Gastroesophageal sphincter (tissue), 4 donors: ENCODE measurements at places on chromosomes 5 and 9.

DNA sequence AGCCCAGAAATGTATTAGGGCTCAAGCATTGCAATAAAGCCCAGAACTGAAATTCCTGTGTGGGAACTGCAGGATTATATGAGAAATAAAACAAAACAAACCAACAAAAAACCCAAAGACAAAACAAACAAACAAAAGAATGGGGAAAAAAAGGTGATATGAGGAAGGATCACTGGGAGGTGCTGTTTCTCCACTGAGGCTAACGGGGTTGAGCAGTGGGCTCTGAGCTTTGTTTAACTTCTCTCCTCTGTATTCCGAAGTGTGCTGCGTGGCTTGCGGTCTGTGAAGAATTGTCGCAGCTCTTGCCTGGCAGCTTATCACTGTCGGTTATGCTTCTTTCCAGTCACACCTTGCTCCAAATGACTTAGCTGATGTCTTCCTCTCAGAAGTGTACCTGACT lies 106.3 kb downstream of the TENT4A start:
- H3K4me1 ChIP-seq, result no peaks in the 10 kb centered on the region
- peaks cover 51% of the 10 kb centered on the region for H3K27me3 ChIP-seq

- no peaks in the 10 kb centered on the region for H3K4me1 ChIP-seq
- no peak for ATAC-seq
- H3K27ac ChIP-seq, result no peak overlapping the region
- no peaks in the 10 kb centered on the region for H3K36me3 ChIP-seq
Measured at GRCh38 chr5:80117446-80117845, 82.3 kb downstream of the THBS4 start.

GRCh38 chr9:4296217-4296616 lies 3.7 kb downstream of the GLIS3 start:
- no peak overlapping the region for H3K27ac ChIP-seq
- no peaks in the 10 kb centered on the region for H3K36me3 ChIP-seq
- ATAC-seq, result no peak
- no peak overlapping the region for H3K4me3 ChIP-seq

GRCh38 chr9:135500071-135500524 lies 384 bp upstream of the MRPS2 start:
- H3K27ac ChIP-seq, result peak overlapping the region; percentile 86
- H3K27me3 ChIP-seq, result no peaks in the 10 kb centered on the region
- peaks cover 40% of the 10 kb centered on the region for H3K4me1 ChIP-seq
- peak; percentile 38 for ATAC-seq
- H3K36me3 ChIP-seq, result no peaks in the 10 kb centered on the region

- no peaks in the 10 kb centered on the region for H3K36me3 ChIP-seq
- no peaks in the 10 kb centered on the region for H3K4me1 ChIP-seq
- no peak for ATAC-seq
- no peak overlapping the region for H3K27ac ChIP-seq
- no peaks in the 10 kb centered on the region for H3K27me3 ChIP-seq
Measured at GRCh38 chr9:125613141-125613540, 93.9 kb downstream of the MAPKAP1 start.

- peak; percentile 41 for ATAC-seq
- H3K27ac ChIP-seq, result peak overlapping the region; percentile 94
- H3K4me1 ChIP-seq, result no peaks in the 10 kb centered on the region
- H3K4me3 ChIP-seq, result peak overlapping the region; percentile 68
Measured at GRCh38 chr9:98944734-98945074, 997 bp downstream of the COL15A1 start.

- H3K36me3 ChIP-seq, result no peaks in the 10 kb centered on the region
- no peak overlapping the region for H3K4me3 ChIP-seq
- H3K4me1 ChIP-seq, result peaks cover 35% of the 10 kb centered on the region
- ATAC-seq, result peak; percentile 27
- no peak overlapping the region for H3K27ac ChIP-seq
- H3K27me3 ChIP-seq, result no peaks in the 10 kb centered on the region
Measured at GRCh38 chr5:91098541-91098940, 284.6 kb downstream of the ARRDC3 start.

GRCh38 chr5:135450952-135451351 lies 1.2 kb downstream of the TIFAB start:
- H3K4me1 ChIP-seq, result no peaks in the 10 kb centered on the region
- H3K4me3 ChIP-seq, result no peak overlapping the region
- no peaks in the 10 kb centered on the region for H3K36me3 ChIP-seq
- no peak overlapping the region for H3K27ac ChIP-seq

- no peaks in the 10 kb centered on the region for H3K4me1 ChIP-seq
- no peaks in the 10 kb centered on the region for H3K36me3 ChIP-seq
- H3K27ac ChIP-seq, result no peak overlapping the region
- H3K27me3 ChIP-seq, result no peaks in the 10 kb centered on the region
Measured at GRCh38 chr5:89117124-89117644, 234.2 kb upstream of the MEF2C start.

GRCh38 chr5:41858890-41859289 lies 11.3 kb downstream of the OXCT1 start:
- ATAC-seq, result no peak
- H3K27me3 ChIP-seq, result no peaks in the 10 kb centered on the region
- no peaks in the 10 kb centered on the region for H3K4me1 ChIP-seq
- no peak overlapping the region for H3K27ac ChIP-seq

- no peak overlapping the region for H3K27ac ChIP-seq
- ATAC-seq, result no peak
- H3K27me3 ChIP-seq, result no peaks in the 10 kb centered on the region
Measured at GRCh38 chr9:77556396-77556795, 91.7 kb downstream of the GNA14 start.

DNA sequence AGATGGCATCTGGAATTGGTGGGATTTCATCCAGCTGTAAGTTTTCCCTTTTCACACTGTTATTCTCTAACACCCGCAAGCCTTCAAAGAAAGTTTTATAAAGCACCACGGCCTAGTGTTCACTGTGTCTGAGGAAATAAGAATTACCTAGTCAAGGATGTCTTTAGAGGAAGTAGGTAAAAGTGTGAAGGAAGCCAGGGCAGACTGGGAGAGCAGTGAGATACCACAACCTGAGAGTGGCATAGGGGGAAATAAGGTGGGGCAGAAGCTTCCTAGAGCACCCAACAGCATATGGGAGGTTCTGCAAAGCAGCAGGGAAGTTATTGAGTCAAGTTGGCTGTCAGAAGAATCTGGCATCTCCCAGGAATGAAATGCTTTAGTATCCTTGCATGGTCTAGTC lies 241.2 kb downstream of the CETN3 start:
- H3K4me3 ChIP-seq, result no peak overlapping the region
- H3K27ac ChIP-seq, result no peak overlapping the region
- H3K36me3 ChIP-seq, result no peaks in the 10 kb centered on the region
- peaks cover 24% of the 10 kb centered on the region for H3K4me1 ChIP-seq
- H3K27me3 ChIP-seq, result no peaks in the 10 kb centered on the region
- ATAC-seq, result no peak

- H3K36me3 ChIP-seq, result no peaks in the 10 kb centered on the region
- ATAC-seq, result no peak
- H3K4me3 ChIP-seq, result no peak overlapping the region
- H3K4me1 ChIP-seq, result no peaks in the 10 kb centered on the region
Measured at GRCh38 chr5:31378838-31379237, 153.1 kb downstream of the DROSHA start.

GRCh38 chr5:173488144-173488543 lies 128.3 kb downstream of the BOD1 start:
- no peak overlapping the region for H3K27ac ChIP-seq
- ATAC-seq, result no peak
- no peak overlapping the region for H3K4me3 ChIP-seq
- no peaks in the 10 kb centered on the region for H3K4me1 ChIP-seq
- H3K36me3 ChIP-seq, result no peaks in the 10 kb centered on the region
- no peaks in the 10 kb centered on the region for H3K27me3 ChIP-seq

DNA sequence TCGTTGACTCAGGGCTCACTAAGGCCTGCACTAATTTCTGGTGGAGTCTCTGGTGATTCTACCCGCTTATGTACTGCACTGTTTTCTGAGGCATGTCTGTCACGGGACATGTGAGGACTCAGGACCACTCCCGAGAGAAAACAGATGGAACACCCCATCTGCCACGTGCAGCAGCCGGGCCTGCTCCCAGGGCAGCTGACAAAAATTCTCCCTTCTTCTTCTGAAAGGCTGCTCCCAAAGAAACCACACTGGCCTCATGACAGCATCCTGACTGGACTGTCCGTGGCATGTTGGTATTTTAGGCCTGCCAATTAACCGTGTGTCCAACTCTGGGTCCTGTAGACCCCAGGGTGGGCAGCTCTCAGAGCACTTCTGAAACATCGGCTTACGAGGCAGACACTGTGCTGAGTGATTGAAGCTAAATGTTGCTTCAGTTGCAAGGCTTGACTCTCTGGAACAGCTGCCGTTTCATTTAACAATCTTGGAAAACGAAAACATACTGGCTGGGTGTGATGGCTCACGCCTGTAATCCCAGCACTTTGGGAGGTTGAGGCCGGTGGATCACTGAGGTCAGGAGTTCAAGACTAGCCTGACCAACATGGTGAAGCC lies 39.0 kb downstream of the FAM240B start:
- H3K27ac ChIP-seq, result no peak overlapping the region
- no peaks in the 10 kb centered on the region for H3K4me1 ChIP-seq
- H3K36me3 ChIP-seq, result no peaks in the 10 kb centered on the region
- H3K27me3 ChIP-seq, result no peaks in the 10 kb centered on the region
- ATAC-seq, result no peak

DNA sequence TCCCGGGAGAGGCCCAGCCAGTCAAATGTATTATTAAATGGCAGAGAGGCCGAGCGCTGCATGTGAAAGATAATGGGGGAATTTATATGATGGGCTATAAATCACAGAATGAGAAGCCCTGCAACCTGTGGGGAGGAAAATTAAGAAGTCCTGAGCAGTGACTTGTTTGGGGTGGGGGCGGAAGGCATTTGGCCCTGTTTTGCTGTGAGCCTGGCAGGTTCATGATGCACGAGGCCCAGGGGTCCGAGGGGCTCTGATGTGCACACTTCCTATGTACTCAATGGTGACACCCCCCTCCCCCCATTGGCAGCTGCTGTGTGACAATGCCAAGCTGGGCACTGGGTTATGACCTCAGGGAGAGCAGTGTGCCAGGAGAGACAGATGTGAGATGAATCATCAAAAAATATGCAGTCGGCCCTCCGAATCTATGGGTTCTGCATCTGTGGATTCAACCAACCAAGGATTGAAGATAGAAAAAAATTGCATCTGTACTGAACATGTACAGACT lies 13.7 kb upstream of the DAB2IP start:
- no peak overlapping the region for H3K27ac ChIP-seq
- no peaks in the 10 kb centered on the region for H3K27me3 ChIP-seq
- ATAC-seq, result no peak
- H3K4me1 ChIP-seq, result no peaks in the 10 kb centered on the region
- H3K4me3 ChIP-seq, result no peak overlapping the region
- no peaks in the 10 kb centered on the region for H3K36me3 ChIP-seq
